Activated naive CD4-positive, alpha-beta T cell treated with anti-CD3 and anti-CD28 coated beads, Interleukin-2, amount 50 U/mL, for 16 hours (primary cell): ENCODE measurements at places on chromosomes 16 and 17.

DNA sequence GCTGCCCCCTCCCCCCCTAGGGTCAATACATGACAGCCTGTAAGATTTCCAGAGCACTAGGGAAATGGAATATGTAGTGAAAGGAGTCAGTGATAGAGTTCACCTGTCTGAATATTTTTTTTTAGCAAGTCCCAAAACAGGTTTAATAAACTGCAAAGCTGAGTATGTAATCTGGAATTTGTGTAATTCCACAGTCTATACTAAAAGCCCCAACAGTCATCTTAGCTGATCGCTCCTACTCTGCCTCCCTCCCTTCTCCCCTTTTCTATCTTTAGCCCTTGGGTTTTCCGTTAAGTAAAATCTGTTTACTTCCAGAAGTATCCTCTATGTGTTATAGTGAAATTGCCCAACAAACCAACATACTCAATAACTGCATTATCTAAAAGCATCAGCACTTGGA lies 3.5 kb downstream of the CDH13 start:
- DNase-seq, result no peak

GRCh38 chr16:11494029-11494428 lies 92.7 kb downstream of the LITAF start:
- DNase-seq, result no peak

DNA sequence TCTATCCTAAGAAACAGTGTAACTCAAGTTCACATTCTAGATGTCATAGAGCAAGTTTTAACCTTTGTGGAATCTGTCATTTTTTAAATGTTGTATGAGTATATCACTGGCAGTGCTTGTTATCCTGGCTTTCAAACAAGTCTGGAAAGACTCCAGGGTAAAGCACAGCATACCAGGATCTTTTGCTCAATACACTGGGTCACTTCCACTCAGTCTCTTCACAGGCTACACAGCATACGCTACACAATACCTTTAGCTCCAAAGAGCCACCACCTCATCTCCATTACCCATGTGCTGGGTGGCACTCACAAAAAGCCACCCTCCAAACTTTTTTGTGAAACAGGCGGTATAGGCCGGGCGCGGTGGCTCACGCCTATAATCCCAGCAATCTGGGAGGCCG lies 69.5 kb downstream of the PARN start:
- DNase-seq, result no peak

DNA sequence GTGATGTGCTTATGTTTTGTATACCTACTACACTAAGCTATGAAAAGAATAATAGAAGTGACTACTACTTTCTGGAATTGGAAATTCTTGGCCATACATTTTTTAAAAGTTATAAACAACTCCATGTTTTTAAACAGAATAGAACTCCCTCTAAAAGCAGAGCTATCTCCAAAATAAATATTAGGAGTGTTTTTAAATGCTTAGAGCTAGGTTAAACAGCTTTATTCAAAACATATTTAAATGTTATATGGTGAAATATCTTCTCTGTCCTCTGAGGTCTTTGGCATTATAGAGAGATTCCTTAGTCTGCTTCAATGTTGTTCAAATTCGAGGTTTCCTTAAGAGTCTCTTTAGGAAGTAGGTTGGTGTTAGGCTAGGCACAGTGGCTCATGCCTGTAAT lies 22.9 kb upstream of the PSMC5 start:
- no peak for DNase-seq

- DNase-seq, result no peak
Observed at GRCh38 chr17:78973196-78973595, 6.5 kb downstream of the LGALS3BP start.

DNA sequence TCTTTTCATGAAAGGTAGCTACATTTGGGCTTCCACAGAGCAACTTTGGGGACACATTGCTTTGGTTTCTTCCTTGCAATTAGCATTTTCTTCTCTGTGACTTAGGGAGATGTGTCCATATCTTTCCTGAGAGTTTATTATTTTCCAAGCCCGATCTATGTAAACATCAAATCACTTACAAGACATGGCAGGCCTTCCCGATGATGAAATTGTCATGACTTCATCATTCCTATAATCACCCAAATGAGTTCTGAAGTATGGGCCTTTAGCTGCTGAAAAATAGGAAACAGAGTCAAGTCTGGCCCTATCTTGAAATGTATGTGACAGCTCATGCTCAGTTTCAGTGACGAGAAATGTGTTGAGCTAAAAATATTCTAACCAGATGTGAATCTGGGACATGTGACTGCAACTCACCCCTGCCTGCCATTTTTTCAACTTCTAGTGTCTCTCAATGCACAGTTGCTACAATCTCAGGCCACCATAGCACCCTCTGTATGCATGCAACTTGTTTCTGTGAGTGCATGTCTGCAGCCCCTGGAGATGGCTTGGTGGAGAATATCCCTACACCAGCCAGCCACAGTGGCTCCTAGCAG lies 199.6 kb upstream of the MAF start:
- no peak for DNase-seq

DNA sequence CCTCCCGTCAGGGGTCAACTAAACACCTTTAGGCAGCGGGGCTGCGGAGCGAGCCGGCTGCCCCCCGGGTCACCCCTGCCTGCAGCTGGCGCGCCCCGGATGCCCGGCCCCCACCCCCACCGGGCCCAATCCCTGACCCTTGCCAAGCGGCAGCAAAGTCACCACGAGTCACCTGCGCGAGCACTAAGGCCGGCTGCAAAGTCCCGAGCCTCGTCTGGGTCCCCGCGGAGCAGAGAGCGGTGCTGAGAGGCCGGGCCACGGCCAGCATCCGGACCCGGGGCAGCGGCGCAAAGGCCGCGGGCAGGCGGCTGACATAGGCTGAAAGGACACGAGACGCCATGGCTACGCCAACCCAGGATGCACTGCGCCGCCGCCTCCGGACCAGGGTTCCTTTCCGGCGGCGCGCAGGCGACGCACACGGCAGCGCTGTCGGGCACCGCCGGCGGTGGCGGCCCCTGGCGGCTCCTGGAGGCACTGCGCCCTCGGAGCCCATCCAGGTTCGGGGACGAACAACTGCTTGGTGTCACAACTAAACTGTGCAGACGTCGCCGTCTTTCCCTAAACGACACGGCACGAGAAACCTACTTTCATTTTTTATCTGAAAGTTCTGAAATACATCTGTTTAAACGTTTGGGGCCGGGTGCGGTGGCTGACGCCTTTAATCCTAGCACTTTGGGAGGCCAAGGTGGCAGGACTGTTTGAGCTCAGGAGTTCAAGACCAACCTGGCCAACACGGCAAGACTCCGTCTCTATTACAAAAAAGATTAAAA lies at the start of gene NDUFAB1:
TSS of gene NDUFAB1 (minus strand) at position 366 of the 770 bp plus-strand sequence. CDS start at position 340, 26 bp downstream.
- DNase-seq, result peak; percentile 93

DNA sequence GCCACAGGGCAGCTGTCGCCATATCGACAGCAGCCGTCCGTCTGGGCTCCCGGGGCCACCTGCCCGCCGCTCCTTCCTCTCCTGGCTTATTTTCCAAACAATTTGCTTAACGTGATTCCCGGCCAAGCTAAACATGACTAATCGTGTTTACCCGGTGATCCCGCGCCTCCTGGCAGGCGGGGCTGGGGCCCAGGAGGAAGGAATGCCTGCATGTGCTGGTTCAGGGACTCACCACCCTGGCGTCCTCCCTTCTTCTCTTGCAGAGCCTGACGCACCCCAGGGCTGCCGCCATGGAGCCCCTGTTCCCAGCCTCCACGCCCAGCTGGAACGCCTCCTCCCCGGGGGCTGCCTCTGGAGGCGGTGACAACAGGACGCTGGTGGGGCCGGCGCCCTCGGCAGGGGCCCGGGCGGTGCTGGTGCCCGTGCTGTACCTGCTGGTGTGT lies 6.1 kb downstream of the SSTR5 start:
- DNase-seq, result no peak

GRCh38 chr17:27664606-27664965 lies 33.6 kb downstream of the LGALS9 start:
- DNase-seq, result no peak

DNA sequence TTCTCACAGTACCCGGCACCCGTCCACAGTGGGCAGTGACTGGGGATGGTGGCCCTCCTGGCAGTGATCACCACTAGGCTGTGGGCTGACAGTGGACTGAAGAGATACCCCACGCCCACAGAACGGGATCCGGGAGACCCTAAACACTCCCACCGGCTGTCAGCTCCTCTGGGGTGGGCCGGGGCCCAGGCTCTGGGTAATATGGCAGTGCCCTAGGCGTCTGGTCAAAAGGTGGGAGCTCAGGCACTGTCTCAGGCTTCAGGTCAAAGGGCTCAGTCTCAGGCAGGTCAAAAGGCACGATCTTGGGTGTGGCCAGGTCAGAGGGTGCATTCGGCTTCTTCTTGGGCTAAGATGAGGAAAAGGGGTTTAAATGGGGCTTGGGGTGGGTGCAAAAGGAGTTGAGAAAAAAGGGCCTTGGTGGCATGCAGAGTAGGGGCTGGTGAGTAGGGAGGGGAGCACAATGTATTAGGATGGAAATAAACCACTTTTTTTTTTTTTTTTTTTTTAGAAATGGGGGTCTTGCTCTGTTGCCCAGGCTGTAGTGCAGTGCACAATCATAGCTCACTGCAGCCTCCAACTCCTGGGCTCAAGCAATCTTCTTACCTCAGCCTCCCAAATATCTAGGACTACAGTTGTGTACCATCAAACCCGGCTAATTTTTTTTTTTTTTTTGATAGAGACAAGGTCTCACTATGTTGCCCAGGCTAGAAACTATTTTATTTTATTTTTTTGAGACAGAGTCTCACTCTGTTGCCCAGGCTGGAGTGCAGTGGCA lies 11.0 kb downstream of the CAVIN1 start:
- DNase-seq, result no peak

DNA sequence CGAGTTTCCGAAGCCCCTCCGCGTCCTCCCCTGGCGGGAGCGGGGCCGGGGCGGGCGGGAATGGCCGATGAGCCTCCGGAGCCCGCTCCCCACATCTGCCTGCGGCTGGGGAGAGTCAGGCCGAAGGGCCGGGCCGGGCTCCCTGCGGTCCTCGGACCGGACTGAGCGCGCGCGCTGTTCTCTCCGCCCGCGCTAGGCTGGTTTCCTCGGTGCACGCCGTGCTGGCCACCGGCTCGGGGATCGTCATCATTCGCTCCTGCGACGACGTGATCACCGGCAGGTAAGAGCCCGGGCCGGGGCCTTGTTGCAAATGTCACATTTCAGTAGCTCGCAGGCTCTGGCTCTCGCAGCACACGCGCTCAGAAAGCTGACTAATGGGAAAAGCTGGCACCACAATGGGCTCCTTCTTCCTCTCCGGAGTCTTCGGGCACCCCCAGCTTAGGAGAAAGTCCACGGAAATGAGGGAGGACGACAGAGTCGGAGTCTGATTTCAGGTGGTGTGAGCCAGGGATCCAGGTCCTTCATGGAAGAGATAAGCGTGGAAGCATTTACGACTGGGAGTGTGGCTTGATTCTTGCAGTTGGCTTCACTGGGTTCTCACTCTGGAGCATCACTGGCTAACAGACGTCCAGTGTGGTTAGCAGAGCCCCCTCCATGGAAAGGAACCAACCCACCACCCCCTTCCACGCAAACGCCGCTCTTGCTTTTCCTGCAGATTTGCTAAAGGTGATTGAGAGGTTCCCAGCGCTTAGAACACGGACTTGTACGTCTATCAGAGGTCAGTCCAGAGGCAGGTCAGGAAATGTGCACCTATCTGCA lies 715 bp downstream of the TLCD3A start:
- peak; percentile 42 for DNase-seq
